ENCODE measurements at places on chromosomes 16 and 17.

DNA sequence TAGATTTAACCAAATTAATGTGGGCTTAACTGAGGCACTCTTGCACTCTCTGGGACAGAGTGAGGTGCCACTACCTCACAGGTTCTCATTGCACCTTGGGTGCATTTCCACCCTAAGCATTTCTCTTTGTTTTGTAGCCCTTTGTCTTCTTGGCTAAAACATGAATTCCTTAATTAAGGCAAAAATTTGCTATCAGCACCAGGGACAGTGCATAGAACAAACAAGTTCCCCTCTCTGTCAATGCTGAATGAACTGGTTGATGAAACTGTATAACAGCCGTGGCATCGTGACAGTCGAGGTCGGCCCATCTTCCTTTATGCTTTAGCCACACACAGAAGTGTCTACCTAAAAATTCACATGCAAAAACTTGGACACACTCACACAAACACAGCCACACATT lies 74.8 kb downstream of the HS3ST2 start:
- DNase-seq = no peak

GRCh38 chr17:82231312-82231561 lies 2.4 kb downstream of the SLC16A3 start:
- DNase-seq = no peak

DNA sequence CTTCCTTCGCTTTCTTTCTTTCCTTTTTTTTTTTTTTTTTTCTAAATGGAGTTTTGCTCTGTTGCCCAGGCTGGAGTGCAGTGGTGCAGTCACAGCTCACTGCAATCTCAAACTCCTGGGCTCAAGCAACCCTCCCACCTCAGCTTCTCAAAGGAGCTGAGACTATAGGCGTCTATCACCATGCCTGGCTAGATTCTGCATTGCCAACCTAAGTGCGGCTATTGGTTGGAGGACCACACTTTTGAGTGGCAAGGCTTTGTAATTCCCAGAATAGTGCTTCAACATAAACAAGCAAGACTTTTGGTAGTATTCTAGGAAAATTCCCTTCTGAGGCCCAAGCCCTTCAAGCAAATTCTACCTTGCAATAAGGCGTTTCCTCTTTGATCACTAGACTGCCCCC lies 107.8 kb downstream of the YPEL2 start:
- no peak for DNase-seq

DNA sequence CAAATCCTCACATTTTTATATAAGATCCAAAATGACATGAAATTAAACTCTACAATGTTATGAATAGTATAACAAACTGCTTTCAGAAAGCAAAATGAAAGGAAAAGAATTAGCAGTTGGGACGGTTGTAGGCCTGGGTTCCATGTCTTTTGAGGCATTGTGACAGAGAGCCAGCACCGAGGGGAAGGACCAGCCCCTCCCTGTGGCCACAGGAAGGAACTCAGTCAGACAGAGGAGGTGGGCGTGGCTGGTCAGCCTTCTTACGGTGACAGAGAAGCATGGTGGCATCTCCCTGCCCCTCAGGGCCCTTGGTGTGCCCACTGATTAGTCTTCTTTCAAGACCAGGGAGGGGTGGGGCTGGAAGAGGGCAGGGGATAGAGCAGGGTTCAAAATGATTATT lies 5.7 kb downstream of the ZNF319 start:
- DNase-seq = no peak
